Left renal cortex interstitium (tissue), 4 donors: ENCODE measurements at places on chromosomes 12 and 14. TPM values are rescaled to one million over a fixed set of nuclear protein-coding genes. Genes with fewer than 3 reads are reported as not detected.

The FAM181A gene
- not detected for polyA plus RNA-seq

The ZNF26 gene
- polyA plus RNA-seq = 10.2 TPM

The CFAP251 gene
- 16.4 TPM for polyA plus RNA-seq

The NTS gene
- 3.4 TPM for polyA plus RNA-seq

The STYK1 gene
- 0.70 TPM for polyA plus RNA-seq

The SINHCAF gene
- 268 TPM for polyA plus RNA-seq

The ZFYVE26 gene
- 18.6 TPM for polyA plus RNA-seq

The APAF1 gene
- polyA plus RNA-seq = 41.2 TPM

The VAMP1 gene
- polyA plus RNA-seq = 10.1 TPM

The DPF3 gene
- 5.4 TPM for polyA plus RNA-seq

The MUCL1 gene
- not detected for polyA plus RNA-seq

- no peak for DNase-seq
Measured at GRCh38 chr14:100824901-100825712, 811 bp upstream of the MEG3 start.

- DNase-seq = no peak
Measured at GRCh38 chr12:70364695-70365397, 1.2 kb upstream of the KCNMB4 start.

- DNase-seq = no peak
Measured at GRCh38 chr14:101715210-101716076, 46.1 kb upstream of the PPP2R5C start.

DNA sequence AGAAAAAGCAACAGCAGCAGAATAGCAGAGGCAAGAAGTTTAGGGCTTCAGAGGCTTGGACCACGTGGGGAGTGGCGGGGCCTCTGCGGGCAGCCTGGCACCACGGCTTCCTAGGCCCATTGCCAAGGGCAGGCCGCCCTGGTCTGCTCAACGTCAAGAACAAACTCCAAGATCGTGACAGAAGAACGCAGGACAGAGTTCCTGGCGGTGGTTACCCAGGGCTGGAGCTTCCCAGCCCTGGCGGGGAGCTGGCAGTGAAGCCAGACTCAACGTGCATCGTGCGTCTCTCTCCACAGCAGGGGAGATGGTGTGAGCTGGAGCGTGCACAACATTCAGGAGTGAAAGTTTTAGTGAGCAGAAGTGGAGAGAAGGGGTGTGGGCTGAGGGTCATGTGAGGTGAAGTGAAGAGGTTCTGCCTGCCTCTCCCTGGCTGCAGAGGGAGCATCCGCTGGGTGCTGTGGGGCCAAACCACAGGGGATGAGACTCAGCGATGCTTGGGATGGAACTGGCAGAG is 13.9 kb upstream of the CACNA2D4 start:
- DNase-seq = no peak

GRCh38 chr14:52283099-52283498 is 15.6 kb downstream of the PTGDR start:
- no peak for DNase-seq

DNA sequence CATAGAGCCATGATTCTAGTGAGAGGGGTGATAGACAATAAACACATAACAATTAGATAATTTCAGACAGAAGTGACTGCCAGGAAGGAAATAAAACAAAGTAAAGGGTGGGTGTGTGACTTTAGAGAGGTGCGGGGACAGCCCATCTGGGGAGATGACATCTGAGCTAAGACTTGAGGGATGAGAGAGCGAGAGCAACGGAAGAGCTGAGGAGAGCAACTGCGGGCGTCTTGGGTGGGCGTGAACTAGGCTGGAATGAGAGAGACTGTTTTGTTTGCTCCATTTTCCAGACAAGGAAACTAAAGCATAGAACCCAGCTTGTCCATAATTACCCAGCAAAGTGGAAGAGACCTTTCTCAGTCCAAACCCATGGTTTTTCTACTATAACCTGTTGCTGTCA is 25.3 kb downstream of the NRXN3 start:
- no peak for DNase-seq

DNA sequence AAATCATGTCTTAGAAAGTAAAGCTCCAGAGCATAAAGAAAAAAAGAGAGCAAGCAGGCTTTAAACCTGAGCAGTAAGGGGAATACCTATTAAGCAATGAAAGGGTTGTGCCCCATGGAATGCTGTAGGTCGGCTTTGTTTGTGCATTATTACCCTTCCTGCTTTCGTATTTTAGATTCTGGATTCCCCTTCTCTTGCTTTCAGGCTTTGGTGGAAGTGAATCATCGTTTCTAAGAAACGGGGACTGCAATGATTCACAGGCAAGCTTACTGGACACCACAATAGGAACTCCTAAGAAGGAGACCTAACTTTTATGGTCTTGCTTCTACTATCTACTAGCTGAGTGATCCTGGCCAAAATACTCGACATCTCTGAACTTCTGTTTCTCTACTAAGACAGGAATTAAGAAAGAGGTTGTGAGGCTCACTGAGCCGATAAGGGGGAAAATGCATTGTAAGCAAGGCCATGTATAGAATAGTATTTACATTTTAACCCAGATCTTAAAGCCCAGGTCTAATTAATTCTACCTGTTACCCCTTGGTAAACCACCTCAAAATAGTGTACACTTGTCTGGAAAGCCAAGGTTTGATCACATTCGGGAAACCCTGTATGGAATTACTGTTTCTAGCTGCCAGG is 1.2 kb upstream of the BMAL2 start:
- no peak for DNase-seq

GRCh38 chr14:103510724-103511693 is 11.6 kb downstream of the CKB start:
- DNase-seq = no peak

DNA sequence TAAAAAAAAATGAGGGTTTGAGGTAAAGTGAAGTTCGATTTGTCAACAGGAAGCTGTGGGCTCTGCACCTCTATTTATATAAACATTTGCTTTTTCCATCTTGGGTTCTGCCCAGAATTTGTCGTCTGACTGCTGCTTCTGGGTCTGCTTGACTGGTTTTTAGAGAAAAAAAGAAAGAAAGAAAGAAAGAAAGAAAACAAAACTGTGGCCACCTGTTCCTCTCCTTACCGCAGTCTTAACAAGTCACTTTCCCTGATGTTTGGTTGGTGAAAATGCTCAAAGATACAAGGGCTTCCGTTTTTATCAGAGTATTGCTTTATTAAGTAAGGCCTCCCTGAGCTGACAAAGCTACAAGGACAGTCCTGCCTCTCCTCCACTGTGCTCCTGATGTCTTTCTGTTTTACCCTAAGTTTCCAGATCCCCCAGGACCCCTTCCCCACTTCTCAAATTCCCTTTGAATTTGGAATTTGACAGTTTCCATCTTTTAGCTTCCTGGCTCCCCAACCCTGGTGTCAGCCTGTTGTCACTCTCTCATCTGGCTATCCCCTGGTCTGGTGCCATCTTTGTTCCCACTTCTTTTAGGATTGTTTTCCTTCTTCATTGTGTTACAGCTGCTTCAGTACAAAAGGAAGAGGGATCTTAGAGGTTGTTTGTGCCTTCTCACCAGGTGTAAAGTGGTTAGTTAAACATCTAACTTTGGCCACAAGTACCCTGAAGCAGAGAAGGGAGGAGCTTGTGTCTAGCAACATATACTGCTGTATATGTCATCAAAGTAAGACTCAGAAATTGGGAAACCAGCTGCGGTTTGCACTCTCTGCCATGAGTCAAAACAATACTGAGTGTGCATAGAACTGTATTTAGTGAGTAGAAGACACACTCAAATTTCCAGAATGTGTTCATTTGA is 18.0 kb downstream of the MFAP5 start:
- DNase-seq = no peak

DNA sequence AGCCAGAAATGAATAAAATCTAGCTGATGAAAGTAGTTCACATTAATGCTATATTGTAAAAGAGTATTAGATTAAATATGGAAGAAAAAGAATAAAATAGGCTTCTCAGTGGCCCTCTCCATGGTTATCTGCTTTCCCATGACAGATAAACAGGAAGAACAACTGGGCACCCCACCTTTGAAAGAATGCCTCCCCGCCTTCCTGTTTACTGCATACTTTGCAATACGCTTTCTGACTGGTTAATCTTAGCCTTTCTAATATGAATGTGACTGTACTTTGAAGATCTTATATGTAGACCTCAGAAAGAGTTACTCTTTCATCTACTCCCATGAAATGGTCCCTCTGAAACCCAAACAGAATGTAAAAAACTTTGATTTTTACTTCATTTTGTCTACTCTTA is 34.1 kb upstream of the DAAM1 start:
- DNase-seq = no peak

- DNase-seq = no peak
Measured at GRCh38 chr12:126362964-126363363, 1297.7 kb downstream of the AACS start.

- DNase-seq = no peak
Measured at GRCh38 chr14:32104803-32105202, 27.7 kb downstream of the ARHGAP5 start.

GRCh38 chr14:22598896-22599244 is 770 bp downstream of the ABHD4 start:
- DNase-seq = peak; percentile 34

DNA sequence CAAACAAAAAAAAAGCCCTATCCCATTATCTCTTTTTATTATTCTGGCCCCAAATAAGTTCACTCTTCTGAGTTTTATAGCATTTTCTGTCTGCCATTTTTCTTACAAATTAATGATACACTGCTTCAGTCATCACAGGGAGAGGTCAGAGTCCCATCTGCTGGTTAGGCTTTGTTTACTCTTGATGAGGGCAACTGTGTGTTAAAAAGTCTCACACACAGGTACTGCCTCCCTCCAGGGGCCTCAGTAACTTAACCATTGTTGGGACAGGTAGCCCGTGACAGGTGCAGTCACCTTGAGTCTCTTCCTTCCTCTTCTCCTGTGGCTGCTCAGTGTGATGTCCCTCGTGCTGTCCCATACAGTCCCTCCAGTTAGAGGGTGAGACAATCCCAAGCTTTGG is 45.5 kb upstream of the SEL1L start:
- no peak for DNase-seq

DNA sequence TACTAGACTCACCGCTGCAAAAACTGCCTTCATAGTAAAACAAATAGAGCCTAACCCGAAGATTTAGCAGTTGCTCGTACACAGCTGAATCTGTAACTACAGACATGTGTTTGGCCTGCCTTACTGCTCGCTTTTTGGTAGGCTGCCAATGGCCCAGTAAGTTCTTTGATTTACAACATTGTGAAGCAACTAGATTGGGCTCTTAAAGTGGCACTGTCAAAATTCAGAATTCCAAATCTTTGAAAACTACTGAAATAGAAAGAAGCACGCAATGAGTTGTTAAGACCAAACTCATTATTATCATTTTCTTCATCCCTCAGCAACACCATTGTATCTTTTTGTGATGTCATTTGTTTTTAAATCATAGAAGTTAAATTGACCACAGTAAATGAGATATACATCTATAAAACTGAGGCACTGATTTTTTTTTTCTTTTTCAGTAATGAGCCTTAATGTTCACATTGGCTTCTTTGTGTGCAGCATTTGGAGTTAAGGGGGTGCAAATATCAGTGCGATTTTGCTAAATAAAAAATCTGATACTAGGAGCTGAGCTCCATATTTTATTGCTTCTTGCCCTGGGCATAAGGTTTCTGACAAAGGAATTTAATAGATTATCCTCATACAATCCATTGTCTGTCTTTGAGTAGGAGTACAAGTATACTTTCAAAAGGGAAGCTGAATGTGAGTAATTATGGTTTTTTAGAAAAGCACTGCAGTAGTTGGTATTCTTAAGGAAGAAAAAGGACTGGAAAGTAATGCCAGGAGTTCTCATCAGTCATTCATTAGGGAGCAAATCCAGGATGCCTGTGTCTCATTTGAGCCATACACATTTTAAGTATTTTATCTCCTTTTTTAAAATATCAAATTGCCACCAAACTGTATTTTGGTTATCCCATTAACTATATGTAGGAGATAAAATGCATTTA is 138.5 kb downstream of the KICS2 start:
- DNase-seq = peak; percentile 50

DNA sequence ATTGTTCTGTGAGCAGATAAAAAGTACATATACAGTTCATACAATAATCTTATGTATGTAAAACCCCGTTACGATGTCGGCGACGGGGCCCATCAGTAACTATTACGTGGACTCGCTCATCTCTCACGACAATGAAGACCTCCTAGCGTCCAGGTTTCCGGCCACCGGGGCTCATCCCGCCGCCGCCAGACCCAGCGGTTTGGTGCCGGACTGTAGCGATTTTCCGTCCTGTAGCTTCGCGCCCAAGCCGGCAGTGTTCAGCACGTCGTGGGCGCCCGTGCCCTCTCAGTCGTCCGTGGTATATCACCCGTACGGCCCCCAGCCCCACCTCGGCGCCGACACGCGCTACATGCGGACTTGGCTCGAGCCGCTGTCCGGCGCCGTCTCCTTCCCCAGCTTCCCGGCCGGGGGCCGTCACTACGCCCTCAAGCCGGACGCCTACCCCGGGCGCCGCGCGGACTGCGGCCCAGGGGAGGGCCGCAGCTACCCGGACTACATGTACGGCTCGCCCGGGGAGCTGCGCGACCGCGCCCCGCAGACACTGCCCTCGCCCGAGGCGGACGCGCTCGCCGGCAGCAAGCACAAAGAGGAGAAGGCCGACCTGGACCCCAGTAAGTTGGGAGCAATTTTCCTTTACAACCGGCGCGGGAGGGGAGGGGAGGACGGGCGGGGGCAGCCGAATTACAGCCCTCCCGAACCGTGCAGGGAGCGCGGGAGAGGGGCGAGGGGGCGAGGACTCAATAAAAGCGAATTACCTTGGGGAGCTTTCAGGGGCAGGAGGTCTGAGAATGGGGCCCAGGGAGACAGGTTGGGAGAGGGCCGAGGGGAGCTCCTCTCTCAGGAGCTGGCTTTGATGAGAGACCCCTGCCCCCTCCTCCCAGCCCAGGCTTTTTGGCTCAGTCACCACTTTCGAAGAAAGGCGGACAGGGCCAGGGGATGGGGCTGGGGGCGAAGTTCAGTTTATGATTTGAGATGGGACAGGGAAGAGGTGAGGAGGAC is at the start of gene HOXC9:
HOXC9 (plus strand) TSS at position 46 of the 999 bp plus-strand sequence; CDS start at position 74, 28 bp downstream.
- no peak for DNase-seq

DNA sequence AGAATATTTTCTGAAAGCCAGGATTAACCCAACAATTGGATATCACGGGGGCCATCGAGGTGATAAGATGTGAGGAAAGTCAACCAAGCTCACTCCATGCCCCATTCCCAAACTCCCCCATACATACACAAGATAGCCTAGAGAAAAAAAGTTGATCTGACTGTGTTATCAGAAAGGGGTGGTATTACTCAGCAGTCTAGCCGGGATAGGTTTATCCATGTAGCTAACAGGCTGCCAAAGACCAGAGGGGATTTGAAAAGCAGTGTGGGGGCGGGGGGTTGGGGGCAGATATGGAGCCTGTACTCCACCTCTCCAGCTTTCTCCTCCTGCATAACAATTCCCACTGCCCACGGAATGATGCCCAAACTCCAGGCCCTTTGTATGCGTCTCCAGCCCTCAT is 13.2 kb upstream of the MAP1LC3B2 start:
- DNase-seq = no peak
